ENCODE measurements at places on chromosomes 3 and 15.

GRCh38 chr3:112149136-112149535, 16.1 kb upstream of the GCSAM start:
- no peak for DNase-seq

DNA sequence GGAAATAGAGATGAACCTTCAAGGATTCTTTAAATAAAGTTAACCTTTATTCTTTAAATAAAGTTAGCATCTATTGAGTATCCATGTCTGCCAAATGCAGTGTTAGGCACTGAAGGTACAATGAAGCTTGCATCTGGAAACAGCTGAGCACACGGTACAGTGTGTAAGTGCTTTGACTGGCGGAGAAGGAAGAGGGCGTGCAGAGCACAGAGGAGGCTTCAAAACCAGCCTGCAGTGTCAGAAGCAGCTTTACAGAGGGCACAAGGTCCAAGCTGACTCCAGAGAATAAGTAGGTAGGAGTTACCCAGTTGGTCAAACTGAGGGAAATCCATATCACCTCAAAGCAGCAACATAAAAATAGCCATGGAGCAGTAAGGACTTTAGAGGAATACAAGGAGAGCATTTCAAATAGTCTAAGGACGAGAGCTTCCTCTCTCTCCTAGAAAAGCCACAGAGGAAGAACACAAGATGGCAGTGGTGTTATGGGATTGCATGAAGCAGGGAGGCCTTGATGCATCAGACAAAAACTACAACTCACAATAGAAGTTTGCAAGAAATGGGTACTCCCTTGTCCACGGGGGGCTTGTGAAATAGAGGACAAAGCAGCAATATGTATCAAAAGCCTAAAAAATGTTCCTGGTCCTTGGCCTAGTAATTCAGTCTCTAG, 60.3 kb upstream of the PPP2R3A start:
- no peak for DNase-seq

DNA sequence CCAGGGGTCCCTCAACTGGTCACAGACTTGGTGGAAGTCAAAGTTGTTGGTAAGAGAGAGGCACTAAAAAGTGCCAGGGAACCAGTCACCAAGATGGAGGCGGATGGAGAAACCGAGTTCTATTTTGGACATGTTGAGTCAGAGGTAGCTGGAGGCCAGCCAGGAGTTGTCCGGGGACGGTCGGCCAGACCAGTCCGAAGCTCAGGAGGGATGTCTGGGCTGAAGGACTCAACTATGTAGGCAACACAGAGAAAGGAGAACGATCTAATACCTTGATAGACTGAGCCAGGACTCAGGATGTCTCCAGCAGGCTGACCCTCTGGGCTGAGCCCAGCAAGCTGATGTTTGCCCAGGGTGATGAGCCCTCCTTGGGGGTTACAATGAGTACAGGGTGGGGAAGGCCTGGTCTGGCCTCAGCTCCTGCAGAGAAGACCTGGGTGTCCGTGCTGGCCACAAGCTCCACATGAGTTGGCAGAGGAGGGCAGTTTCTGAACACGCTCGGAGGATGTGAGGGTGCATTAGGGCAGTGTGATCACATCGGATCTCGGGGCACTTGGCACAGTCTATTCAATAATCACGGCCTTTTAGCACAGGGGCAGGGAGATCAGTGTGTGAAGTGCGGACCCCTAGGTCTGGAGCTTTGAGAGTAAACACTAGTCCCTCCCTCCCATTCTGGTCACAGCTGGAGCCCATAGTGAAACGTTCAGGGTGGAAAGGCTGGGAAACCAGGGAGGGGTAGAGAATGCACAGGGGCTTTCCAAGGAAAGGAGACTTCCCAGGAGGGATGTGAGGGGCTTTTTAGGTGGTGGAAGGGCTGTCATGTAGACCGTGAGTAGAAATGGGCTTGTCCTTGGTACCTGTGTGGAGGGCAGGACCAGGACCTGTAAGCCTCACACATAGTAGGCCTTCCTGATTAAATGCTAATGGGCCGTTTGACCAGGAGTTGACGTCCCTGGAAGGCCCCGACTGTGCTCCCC, 111.9 kb downstream of the ETFA start:
- no peak for DNase-seq

- DNase-seq = no peak
These were observed 67.9 kb downstream of the GADL1 start for GRCh38 chr3:30826531-30826942.

- peak; percentile 44 for DNase-seq
These were observed 2.2 kb downstream of the MAPK6 start for GRCh38 chr15:52021128-52021671.

DNA sequence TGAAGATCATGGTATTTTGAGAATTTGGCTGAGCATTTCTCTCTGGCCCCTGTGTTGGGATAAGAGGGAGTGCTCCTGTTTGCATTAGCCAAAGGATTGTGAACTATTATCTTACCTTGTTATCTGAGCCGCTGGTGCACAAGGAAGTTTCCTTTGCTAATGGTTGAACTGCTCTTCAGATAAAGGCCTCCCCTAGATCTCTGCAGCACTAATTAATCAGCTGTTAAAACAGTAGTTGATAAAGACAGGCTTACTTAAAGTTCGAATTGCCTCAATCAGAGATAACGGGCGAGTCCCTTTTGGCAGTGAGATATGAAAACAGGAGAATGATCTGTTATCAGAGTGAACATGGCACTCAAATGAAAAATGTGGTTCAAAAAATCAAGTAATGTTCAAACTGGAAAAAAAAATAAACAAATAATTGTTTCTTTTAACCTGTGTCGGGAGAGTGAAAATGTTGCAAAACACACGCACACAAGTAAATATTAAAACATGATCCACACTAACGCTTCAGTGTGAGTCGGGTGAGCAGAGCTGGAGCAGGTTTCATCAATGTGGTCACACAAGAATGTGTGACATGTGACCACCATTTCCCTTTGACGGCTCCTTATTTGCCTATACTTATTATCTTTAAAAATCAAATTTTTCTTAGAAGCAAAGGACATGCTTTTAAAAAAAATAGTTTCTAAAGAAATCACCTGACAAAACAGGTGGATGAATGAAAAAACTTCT, 469.1 kb downstream of the SOX2 start:
- no peak for DNase-seq

GRCh38 chr3:168112894-168113293, 17.2 kb upstream of the GOLIM4 start:
- no peak for DNase-seq

GRCh38 chr3:133475245-133476010, 75.6 kb downstream of the BFSP2 start:
- DNase-seq = no peak

GRCh38 chr3:5376761-5377160, 189.3 kb downstream of the EDEM1 start:
- no peak for DNase-seq

- DNase-seq = no peak
These were observed 1.1 kb downstream of the HYAL3 start for GRCh38 chr3:50297896-50298725.

- no peak for DNase-seq
These were observed 14.2 kb downstream of the RAB8B start for GRCh38 chr15:63203451-63204090.

GRCh38 chr3:106962993-106963392, 414.2 kb upstream of the CCDC54 start:
- no peak for DNase-seq

DNA sequence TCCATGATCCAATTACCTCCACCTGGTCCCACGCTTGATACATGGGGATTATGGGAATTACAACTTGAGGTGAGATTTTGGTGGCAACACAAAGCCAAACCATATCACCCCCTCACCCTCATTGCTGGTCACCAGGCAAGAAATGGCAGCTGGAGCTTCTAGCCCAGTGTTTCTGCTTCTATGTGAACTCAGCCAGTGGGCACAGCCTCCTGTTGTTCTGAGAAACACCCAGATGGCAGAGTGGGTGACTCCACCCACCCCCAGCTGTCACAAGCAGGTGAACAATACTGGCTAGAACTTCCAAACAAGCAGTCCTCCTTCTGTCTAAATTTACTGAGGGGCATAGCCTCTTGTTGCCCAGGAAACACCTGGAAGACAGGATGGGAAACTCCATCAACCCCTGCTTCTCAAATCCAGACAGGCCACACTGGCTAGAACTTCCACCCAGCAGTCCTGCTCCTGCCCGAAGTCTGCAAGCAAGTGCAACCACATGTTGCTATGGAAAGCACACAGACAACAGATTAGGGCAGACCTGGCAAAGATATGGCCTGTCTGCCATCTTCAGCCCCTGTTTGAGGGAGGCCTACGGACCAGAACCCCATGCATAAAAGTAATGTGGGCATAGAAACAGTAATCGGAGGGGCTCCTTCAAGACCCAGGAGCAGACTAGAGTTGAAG, 114.1 kb downstream of the DTWD1 start:
- DNase-seq = no peak

GRCh38 chr3:161069511-161070251, 35.5 kb downstream of the B3GALNT1 start:
- DNase-seq = no peak

GRCh38 chr3:196237203-196237602, 20.9 kb downstream of the SLC51A start:
- no peak for DNase-seq

DNA sequence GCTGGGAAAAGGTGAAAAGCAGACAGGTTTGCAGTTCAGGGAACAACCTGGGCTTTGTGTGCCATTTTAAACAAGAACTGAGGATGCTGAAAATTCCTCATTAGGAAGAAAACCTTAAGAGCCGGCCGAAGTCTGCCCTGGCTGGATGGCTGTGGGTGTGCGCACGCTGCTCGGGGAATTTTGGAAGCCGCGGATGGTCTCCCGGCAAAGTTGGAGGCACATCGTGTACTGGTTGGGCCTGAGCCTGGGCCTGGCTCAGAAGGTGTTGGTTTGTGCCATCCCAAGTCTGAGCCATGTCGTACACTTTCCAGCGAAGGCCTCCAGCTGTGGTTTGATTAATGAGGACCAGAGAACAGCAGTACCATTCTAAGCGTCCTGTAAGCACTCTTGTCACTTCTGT, 188.2 kb downstream of the ATP10A start:
- no peak for DNase-seq

GRCh38 chr3:54575618-54575960, 352.3 kb downstream of the LRTM1 start:
- DNase-seq = no peak

- no peak for DNase-seq
These were observed 74.8 kb downstream of the ADAMTS9 start for GRCh38 chr3:64612916-64613526.

- DNase-seq = no peak
These were observed 76.7 kb upstream of the MBNL1 start for GRCh38 chr3:152192050-152192449.

DNA sequence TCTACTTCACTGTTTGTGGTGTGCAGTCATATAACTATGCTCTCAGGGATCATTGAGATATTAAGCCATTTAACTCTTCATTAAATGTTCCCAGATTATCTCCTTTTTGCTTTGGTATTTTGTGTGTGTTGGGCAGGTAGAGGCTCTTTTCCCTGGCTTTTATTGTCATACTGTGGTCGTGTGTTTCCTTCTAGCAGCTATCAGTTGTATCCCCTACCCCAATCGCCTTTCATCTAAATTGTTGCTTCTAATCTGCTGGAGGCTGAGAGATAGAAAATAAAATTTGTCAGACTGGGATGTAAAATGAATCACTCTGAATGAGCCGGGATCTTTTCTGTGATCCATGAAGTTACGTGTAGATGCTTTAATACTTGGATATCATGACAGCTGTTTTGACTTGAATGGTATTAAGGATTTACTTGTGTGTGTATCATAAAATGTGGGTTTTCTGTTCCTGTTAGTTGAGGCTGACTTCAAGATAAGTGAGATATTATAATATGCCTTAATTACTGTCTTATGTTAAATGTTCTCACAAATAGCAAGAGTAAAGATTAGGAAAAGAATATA, 9.2 kb downstream of the NFKBIZ start:
- DNase-seq = no peak

- no peak for DNase-seq
These were observed 17.3 kb upstream of the SOX14 start for GRCh38 chr3:137746808-137747207.

DNA sequence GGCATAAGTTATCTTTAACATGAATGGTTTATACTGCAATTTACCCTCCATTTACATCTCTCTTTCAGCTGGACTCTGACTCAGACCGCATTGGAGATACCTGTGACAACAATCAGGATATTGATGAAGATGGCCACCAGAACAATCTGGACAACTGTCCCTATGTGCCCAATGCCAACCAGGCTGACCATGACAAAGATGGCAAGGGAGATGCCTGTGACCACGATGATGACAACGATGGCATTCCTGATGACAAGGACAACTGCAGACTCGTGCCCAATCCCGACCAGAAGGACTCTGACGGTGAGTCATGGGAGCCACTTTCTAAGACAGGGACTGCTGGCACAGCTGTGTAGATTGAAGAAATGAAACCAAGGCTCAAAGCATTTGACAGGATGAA, 11.6 kb downstream of the THBS1 start:
- no peak for DNase-seq
